EH (cell line): ENCODE measurements at places on chromosomes 3 and 15.

GRCh38 chr15:86852741-86853140 is 773.1 kb downstream of the AGBL1 start:
- DNase-seq, result no peak

- peak; percentile 21 for DNase-seq
Measured at GRCh38 chr3:160968761-160969160, 136.4 kb downstream of the B3GALNT1 start.

DNA sequence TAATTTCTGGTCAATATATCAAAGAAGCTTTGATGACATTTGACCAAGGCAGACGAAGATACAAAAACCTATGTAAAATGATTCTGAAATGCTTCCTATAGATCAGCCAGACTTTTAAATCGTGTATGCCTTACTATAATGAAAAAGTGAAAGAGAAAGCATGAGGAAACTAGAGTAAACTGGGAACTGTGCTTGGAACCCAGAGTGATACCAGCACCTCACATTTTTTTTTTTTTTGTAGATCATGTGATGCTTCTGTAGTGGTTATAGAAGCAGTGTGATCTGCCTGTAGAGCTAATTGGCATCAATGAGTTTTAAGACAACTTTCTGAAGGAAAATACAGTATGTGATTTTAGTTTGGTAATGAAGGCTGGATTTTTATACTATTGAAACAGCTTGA is 150.7 kb downstream of the NLGN1 start:
- peak; percentile 38 for DNase-seq

- DNase-seq, result no peak
Measured at GRCh38 chr15:67696087-67696486, 129.2 kb upstream of the SKOR1 start.

GRCh38 chr3:32602206-32602605 is 31.5 kb upstream of the DYNC1LI1 start:
- DNase-seq, result no peak

DNA sequence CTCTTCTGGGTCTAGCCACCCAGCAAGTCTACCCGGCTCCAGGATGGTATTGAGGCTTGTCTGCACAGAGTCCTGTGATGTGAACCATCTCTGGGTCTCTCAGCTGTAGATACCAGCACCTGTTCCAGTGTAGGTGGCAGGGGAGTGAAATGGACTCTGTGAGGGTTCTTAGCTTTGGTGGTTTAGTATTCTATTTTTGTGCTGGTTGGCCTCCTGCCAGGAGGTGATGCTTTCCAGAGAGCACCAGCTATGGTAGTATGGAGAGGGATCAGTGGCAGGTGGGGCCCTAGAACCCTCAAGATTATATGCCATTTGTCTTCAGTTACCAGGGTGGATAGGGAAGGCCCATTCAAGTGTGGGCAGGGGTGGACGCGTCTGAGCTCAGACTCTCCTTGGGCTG is 283.4 kb upstream of the LYSMD4 start:
- DNase-seq, result no peak

GRCh38 chr15:35705030-35705883 is 159.3 kb upstream of the DPH6 start:
- peak; percentile 42 for DNase-seq

GRCh38 chr15:37370941-37371340 is 270.6 kb upstream of the MEIS2 start:
- DNase-seq, result no peak

DNA sequence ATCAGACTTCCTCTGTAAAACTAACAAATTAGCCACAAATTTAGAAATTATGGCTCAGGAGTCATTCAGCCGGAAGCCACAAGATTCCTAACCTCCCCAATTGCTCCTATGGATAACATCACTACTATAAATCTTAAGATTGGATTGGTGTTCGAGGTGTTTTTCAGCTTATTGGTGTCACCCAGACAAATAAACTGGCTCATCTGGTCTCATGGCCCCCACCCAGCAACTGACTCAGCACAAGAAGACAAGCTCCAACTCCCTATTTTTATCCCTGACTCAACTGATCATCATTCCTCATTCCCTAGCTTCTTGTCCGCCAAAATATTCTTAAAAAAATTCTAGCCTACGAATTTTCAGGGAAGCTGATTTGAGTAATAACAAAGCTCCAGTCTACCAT is 135.1 kb upstream of the STRIT1 start:
- DNase-seq, result peak; percentile 95

DNA sequence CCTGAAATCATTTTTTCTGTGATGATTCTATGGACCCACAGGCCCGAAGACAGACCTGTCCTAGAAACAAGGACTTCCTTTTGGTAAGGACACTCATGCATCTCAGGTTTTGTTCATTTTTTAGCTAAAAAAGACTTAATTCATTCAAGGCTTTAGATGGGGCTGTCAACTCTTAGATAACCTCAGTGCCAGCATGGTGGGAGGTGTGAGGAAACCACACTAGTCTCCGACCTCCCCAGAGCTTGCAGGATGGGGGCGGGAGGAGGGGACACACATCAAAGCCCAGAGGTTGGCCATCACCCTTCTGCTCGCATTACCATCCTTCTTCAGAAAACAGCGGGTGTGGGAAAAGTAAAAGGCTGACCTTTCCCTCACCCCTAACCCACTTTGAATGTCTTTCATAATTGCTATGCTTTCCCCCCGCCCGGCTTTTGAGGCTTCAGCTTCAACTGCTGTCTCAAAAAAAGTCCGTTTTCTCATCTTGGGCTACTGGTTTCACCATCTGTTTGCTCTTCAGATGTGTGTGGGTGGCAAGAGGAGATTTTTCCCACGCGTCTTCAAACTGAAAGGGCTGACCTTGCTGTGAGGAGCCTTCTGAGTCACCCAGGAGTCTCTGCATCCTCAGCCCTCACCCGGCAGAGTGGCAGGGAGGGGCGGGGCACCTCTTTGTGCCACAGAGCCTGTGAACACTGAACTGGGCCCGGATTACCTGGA is 27.6 kb upstream of the CXCR6 start:
- peak; percentile 92 for DNase-seq

DNA sequence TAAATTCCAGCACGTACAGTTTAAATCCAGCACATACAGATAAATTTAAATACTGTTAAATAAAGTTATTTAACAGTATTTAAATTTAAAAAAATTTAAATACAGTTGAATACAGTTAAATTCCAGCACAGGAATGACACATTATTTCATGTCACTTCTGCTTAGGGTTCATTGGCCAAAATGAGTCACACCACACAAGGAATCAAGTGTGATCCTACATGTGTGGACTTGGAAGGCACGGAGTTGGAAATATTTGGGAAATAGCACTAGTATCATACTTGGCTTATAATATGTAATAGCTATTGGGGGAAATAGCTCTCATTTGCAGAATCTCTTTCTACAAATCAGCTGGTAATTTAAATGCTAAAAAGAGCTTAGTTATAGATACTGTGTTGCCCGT is 10.6 kb downstream of the RAB7A start:
- DNase-seq, result peak; percentile 71

GRCh38 chr15:82726816-82727215 is 17.1 kb upstream of the AP3B2 start:
- no peak for DNase-seq

DNA sequence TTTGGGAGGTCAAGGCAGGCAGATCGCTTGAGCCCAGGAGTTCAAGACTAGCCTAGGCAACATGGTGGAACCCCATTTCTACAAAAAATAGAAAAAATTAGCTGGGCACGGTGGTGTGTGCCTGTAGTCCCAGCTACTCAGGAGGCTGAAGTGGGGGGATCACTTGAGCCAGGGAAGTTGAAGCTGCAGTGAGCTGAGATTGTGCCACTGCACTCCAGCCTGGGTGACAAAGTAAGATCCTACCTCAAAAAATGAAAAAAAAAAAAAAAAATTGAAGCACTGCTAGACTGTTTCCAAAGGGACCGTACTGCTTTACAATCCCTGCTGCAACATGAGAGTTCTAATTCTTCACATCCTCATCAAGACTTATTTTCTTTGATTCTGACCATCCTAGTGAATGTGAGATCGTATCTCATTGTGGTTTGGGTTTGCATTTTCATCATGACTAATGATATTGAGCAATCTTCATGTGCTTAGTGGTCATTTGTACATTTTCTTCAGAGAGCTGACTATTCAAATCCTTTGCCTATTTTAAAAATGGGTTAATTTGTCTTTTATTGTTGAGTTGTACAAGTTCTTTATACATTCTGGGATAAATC is 10.8 kb downstream of the CMTM8 start:
- peak; percentile 88 for DNase-seq

GRCh38 chr3:127610105-127610504 is 11.9 kb downstream of the MCM2 start:
- peak; percentile 63 for DNase-seq

- DNase-seq, result no peak
Measured at GRCh38 chr3:138135146-138135832, 3.1 kb upstream of the A4GNT start.

DNA sequence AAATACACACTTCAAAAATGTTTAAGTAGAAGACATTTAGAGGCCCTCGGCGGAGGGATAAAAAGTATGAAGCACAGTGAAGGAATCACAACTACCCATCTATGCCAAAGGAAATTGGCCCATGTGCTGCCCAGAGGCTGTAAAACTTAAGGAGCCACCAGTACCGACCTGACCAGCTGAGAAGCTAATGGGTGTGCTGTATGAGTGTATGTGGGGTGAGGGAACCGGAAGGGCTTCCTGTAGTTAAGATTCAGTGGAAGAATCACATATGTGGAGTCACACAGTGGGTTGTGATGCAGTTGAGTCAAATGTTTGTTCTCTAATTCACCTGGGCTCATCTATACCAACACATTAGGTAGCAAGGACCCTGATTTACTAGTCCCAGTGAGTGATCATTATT is 516.0 kb upstream of the IL12A start:
- peak; percentile 10 for DNase-seq

DNA sequence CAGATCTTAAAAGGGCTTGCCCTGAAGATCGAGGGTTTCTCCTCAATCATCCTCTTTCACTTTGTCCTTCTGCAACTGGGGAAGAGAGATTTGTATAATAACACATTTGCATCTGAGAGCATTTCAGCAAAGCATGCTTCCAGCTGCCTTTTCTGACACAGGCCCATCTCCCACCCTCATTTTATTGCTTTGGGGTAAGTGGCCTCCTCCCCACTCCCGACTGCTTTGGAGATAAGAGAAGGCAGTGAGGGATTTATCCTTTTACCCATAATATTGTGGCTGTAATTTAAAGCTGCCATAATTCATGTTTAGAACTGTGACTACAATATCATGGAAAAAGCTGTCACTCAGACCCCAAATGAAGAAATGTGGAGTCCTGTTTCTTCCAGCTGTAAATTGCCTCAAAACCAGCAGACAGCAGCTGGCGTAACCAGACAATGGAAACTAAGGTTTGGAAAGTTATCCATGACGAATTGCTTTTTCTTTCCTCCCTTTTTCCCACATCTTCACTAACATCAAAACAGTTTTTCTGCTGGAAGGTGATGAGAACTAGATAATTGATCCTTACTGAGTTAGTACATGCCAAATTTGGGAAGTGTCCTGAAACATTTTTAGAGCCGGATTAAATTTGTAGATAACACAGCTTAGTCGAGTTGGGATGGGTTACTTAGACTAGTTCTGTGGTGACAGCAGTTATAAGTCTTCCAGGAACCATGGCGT is 104.2 kb upstream of the PFN2 start:
- no peak for DNase-seq

- no peak for DNase-seq
Measured at GRCh38 chr3:126131881-126132750, 48.2 kb upstream of the SLC41A3 start.

GRCh38 chr3:87120881-87121280 is 106.2 kb upstream of the CHMP2B start:
- no peak for DNase-seq

DNA sequence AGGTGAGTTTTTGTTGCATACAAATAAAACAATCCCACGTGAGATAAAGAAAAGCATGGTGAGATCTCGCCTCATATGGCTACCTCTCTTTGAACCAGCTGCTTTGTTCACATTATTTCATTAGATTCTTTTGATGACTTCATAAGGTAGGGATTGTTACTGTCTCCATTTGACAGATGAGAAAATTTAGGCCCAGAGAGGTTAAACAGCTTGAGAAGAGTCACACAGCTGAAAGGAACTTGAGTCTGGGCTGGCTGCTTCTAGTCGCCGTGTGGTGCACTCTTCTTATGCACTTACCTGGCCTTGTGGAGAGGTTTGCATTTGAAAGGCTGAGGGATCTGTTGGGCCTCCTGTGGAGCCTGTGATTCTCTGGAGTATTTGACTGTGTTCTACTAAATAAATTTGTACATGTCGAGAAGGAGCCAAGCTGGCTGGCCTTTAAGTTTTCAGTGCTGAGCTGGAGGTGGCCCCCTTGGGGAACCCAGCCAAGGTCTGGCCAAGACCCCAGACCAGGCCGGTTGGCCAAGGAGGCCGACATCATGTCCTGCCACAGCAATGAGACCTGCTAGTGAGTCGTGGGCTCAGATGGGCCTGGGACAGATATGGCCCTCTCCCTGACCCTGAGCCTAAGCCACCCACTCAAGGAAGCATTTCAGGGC is 125.1 kb downstream of the SMAD6 start:
- DNase-seq, result no peak

DNA sequence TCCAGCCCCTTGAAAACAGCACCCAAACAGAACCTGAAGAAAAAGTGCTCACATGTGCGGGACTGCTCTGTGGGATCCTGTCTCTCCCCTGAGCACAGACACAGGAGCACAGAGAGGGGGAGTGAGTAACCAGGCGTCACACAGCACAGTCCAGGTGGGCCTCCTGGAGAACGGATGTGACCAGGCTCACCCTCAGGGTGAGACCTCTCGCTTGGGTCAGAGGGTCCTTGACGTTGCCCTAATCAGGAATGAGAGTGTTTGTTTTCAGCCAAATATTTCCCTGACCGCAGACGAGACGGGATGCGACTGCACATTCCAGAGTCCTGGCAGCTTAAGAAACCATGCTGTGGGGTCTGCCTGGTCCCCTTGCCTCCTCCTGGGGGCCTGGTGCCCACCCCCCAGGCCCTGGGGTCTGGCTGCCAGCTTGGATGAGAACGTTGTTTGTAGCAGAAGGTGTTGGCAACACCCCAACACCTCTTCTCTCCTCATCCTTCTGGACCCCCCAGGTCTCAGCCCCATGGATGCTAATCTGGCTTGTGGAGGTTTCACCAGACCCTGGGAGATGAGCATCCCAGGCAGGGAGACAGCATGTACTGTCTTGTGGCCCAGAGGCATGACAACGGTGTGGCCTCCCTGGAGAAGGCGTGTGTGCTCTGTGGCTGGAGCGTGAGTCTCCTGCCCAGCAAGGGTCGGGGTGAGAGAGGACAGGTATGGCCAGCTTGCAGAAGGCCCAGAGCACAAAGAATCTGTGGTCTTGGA is 42.1 kb upstream of the SLC6A6 start:
- DNase-seq, result peak; percentile 73

- peak; percentile 81 for DNase-seq
Measured at GRCh38 chr15:42494998-42495360, 455 bp upstream of the SNAP23 start.

- no peak for DNase-seq
Measured at GRCh38 chr15:55700876-55701275, 42.1 kb downstream of the PRTG start.

- no peak for DNase-seq
Measured at GRCh38 chr15:40714144-40714543, 19.2 kb downstream of the RAD51 start.

- DNase-seq, result peak; percentile 70
Measured at GRCh38 chr15:39125904-39126303, 455.0 kb upstream of the THBS1 start.
